ENCODE measurements at places on chromosomes 5 and 9.
A peak's percentile ranks its signal among the peaks of the same experiment; 100 is the strongest.

GRCh38 chr5:177487975-177488374 is 9.4 kb downstream of the PDLIM7 start:
- H3K36me3 ChIP-seq, result no peaks in the 10 kb centered on the region
- H3K27me3 ChIP-seq, result no peaks in the 10 kb centered on the region
- no peak overlapping the region for H3K4me3 ChIP-seq
- no peak for DNase-seq

DNA sequence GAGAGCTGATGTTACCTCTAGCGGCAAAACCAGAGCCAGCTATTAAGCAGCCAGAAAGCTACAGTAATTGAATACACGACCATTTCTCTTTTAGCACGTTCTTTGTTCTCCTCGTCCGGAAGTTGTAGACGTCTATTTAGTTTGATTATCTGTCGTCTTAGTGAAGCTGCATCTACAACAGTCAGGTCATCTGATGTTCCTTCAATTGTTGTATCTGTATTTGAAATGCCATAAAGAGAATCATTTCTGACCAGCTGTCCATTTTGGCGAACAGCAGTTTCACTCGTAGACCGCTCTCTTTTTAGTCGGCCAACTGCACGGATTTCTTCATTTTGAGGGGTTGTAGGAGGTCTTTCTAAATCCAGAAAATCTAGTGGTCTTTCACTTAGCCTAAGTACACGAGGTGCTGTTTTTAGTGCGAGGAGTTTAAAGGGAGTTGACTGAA is 12.6 kb downstream of the PDE6A start:
- H3K4me3 ChIP-seq, result no peak overlapping the region
- H3K36me3 ChIP-seq, result no peaks in the 10 kb centered on the region
- H3K27me3 ChIP-seq, result no peaks in the 10 kb centered on the region
- H3K4me1 ChIP-seq, result no peaks in the 10 kb centered on the region
- no peak for DNase-seq

GRCh38 chr5:161547406-161547737 is 847 bp upstream of the GABRB2 start:
- H3K27ac ChIP-seq, result no peak overlapping the region
- DNase-seq, result no peak
- no peak overlapping the region for H3K4me3 ChIP-seq
- no peaks in the 10 kb centered on the region for H3K4me1 ChIP-seq
- H3K27me3 ChIP-seq, result no peaks in the 10 kb centered on the region

DNA sequence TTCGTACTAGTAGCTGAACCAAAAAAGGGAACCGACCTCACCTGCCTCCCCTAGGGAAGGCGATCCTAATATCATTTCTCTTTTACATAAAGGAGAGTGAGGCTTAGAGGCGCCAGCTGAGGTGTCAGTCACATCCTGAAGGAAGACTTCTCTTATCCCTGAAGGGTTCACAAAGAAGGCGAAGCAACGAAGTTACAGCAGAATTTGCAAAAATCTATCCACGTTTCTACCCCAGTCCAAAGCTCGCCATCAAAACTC is 598 bp upstream of the KIAA1191 start:
- no peak for DNase-seq
- H3K4me3 ChIP-seq, result peak overlapping the region; percentile 82
- peaks cover 25% of the 10 kb centered on the region for H3K4me1 ChIP-seq
